ENCODE measurements at places on chromosomes 2 and 18. TPM values are rescaled to one million over a fixed set of nuclear protein-coding genes. Genes with fewer than 3 reads are reported as not detected.
A peak's percentile ranks its signal among the peaks of the same experiment; 100 is the strongest.

DNA sequence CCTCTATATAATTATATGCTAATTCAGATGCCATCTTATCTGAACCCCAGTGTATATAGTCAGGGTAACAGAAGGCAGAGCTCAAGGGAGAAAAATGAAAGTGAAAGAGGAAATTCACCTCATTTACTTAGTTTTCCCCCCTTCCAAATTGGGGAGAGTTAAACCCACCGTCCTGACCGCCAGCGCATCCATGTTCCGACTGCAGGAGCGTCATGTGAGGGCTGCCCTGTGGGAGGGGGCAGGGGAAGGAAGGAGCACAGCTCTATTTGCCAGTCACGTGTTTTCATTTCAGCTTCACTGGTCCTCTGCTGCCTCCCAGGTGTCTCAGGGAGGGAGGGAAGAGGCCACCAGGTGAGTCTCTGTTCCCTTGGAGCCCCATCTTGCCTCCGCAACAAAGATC, 13.2 kb downstream of the CNNM4 start:
- peak overlapping the region; percentile 58 for H3K27ac ChIP-seq
- peaks cover 4% of the 10 kb centered on the region for H3K4me1 ChIP-seq
- H3K4me3 ChIP-seq: no peak overlapping the region
- no peaks in the 10 kb centered on the region for H3K27me3 ChIP-seq
- DNase-seq: no peak

DNA sequence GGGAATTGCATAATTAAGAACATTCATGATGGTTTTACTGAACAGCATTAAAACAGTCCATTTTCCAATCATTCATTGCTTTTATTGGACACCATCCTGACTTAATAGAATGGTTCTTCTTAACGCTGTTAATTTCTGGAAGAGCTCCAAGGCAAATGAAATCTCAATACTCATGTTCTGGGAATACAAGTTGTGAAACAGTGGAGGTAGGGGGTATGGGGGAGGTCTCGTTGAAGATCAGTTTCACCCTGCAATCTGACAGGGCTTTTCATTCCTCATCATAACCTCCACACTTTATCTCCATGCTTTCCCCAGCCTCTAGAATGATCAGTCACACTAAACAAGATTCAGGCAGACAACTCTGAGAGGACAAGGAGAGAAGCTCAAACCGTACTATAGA, 113.6 kb downstream of the ETAA1 start:
- no peaks in the 10 kb centered on the region for H3K27me3 ChIP-seq
- H3K27ac ChIP-seq: no peak overlapping the region
- H3K4me3 ChIP-seq: no peak overlapping the region
- H3K36me3 ChIP-seq: no peaks in the 10 kb centered on the region
- DNase-seq: no peak
- H3K4me1 ChIP-seq: no peaks in the 10 kb centered on the region

DNA sequence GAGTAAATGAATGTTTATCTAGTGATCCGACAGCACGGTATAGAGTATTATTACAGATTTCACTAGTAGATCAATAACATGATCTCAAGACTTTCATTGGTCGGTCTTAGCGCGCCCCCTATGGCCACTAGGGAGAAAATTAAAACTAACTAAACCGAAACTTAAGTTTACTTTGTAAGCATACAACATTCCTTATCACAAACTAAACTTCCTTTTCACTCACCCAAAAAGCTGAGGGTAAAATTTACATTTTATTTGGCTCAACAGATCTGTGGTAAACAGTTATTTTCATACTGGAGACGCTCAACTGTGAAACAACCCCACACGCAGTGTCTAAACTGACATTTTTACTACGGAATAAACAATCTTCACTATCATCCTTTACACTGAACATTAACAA, 215.6 kb upstream of the MAP2 start:
- H3K4me1 ChIP-seq: no peaks in the 10 kb centered on the region
- H3K4me3 ChIP-seq: peak overlapping the region; percentile 60
- no peak overlapping the region for H3K27ac ChIP-seq
- no peaks in the 10 kb centered on the region for H3K36me3 ChIP-seq

- no peak overlapping the region for H3K4me3 ChIP-seq
- no peaks in the 10 kb centered on the region for H3K27me3 ChIP-seq
- no peak for DNase-seq
Observed at GRCh38 chr2:11187083-11187619, 31.9 kb downstream of the SLC66A3 start.

DNA sequence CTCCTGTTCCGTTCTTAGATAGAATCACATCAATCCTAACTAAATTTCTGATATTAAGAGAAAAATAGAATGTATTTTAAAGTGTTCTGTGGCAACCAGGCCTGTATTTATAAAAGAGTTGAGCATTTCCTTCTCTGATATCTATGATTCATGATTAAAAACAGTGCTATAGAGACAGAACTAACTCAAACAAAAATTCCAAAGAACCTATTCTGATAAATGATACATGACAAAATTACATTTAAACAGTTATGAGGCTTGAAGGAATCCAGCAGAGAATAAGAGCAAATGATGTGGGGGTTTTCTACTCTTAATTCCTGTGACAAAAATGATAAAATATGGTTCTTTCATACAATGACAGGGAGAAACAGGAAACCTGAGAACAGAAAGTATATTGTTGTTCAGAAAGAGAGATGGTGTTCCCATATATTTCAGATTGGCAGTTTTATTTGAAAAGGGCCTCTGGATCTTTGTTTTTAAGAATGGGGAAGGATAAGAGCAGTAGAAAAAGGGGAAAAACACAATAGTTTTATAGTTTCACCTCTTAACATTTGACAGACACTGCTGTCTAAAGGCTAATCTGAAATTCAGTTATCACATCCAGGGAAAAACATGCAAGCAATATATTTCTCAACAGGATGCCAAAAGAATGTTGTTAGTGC, 944.3 kb downstream of the LRP1B start:
- no peaks in the 10 kb centered on the region for H3K27me3 ChIP-seq
- no peaks in the 10 kb centered on the region for H3K36me3 ChIP-seq
- no peak for DNase-seq
- H3K4me3 ChIP-seq: no peak overlapping the region
- H3K27ac ChIP-seq: no peak overlapping the region

GRCh38 chr18:3481696-3482210, 31.8 kb downstream of the TGIF1 start:
- no peaks in the 10 kb centered on the region for H3K27me3 ChIP-seq
- no peak overlapping the region for H3K27ac ChIP-seq
- no peak overlapping the region for H3K4me3 ChIP-seq
- DNase-seq: peak; percentile 61
- H3K4me1 ChIP-seq: no peaks in the 10 kb centered on the region
- H3K36me3 ChIP-seq: no peaks in the 10 kb centered on the region

DNA sequence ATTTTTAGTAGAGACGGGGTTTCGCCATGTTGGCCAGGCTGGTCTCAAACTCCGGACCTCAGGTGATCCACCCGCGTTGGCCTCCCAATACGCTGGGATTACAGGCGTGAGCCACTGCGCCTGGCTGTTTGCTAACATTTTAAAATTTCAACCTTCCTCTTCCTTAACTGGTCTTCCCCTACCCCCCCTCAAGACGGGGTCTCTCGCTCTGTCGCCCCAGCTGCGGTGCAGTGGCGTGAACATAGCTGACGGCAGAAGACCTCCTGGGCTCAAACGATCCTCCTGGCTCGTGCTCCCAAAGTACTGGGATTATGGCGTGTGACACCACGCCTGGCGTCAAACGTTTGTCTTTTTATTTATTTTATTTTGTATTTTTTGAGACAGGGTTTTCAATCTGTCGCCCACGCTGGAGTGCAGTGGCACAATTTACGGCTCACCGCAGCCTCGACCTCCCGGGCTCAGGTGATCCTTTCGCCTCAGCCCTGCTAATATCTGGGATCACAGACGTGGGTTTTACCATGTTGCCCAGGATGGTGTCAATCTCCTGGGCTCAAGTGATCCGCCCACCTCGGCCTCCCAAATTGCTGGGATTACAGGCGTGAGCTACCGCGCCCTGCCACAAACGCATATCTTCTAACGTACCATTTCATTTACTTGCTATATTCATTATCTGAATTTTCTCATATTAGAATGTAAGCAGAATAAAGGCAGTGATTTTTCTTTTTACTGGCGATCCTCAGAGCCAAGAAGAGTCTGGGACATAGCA, 984 bp upstream of the MSH2 start:
- peak overlapping the region; percentile 92 for H3K4me3 ChIP-seq
- no peaks in the 10 kb centered on the region for H3K27me3 ChIP-seq

GRCh38 chr18:46176001-46176400, 71.8 kb downstream of the HAUS1 start:
- no peaks in the 10 kb centered on the region for H3K27me3 ChIP-seq
- no peak for DNase-seq
- H3K4me3 ChIP-seq: no peak overlapping the region
- H3K4me1 ChIP-seq: no peaks in the 10 kb centered on the region
- no peak overlapping the region for H3K27ac ChIP-seq
- no peaks in the 10 kb centered on the region for H3K36me3 ChIP-seq

- no peaks in the 10 kb centered on the region for H3K4me1 ChIP-seq
- H3K36me3 ChIP-seq: no peaks in the 10 kb centered on the region
- no peak for DNase-seq
- H3K4me3 ChIP-seq: no peak overlapping the region
Observed at GRCh38 chr2:186950694-186951093, 101.7 kb upstream of the ZSWIM2 start.

DNA sequence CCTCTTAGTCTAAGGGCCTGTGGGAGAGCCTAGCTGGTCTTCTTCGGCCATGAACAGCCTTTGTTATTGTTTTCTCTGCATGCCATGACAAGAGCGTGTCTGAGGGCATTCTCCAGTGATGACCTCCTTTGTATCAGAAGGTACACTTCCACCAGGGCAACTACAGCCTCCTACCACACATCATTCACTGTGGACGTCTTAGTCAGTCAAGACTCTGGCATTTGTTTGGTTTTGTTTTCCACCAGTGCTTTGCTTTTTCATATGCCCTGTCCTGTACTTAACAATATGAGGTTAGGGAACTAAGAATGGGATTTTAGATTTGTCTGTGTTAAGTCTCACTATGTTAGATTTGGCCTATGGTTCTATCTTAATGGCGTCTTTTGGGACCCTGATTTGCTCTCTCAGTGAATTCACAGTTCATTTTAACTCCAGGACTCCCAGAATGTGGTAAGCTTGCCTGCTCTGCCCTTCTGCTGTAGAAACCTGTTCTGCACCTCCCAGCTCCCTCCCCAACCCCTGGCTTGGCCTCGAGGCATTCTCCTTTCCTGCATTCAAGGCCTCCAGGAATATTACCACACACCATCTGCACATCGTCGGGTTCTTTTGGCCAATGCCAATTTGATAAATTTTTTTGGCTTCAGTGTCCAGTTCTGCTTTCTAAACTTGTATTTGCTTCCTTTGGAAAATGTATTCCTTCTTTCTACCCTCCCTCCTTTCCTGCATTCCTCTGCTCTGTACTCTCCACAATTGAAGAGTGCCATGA, 42.8 kb upstream of the IL1R1 start:
- no peak overlapping the region for H3K27ac ChIP-seq
- no peak for DNase-seq
- no peaks in the 10 kb centered on the region for H3K4me1 ChIP-seq

DNA sequence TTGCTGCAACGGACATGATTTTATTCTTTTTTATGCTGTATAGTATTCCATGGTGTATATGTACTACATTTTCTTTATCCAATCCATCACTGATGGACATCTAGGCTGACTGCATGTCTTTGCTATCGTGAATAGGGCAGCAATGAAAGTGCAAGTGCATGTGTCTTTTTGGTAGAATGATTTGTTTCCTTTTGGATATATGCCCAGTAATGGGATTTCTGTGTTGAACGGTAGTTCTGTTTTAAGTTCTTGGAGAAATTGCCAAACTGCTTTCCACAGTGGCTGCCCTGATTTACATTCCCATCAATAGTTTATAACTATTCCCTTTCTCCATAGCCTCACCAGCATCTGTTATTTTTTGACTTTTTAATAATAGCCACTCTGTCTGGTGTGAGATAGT, 99.7 kb upstream of the CRIM1 start:
- DNase-seq: no peak
- no peaks in the 10 kb centered on the region for H3K36me3 ChIP-seq
- no peak overlapping the region for H3K4me3 ChIP-seq

DNA sequence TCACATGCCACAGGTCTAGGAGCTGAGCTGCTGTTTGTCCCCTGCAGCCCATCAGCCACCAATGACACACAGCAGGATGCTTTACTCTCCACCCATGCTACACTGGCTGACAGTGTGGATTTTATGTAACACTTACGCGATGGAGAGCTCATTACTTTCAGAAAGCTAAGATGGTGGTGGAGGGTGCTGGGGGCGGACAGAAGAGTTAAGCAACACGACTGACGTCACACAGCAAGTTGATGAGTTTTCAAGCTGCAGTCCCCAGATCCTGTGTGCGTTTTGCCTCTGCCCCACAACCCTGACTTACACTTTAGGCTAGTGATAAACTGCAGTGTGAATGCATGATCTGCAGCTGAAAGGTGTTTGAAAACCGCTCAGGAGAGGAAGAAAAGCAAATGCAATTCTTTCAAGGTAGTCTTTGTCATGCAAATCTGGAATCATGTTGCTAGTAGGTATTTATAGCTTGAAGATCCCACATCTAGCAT, 42.4 kb downstream of the MRPS5 start:
- H3K27ac ChIP-seq: no peak overlapping the region
- DNase-seq: no peak
- H3K4me3 ChIP-seq: no peak overlapping the region
- peaks cover 3% of the 10 kb centered on the region for H3K4me1 ChIP-seq

- H3K36me3 ChIP-seq: no peaks in the 10 kb centered on the region
- H3K4me1 ChIP-seq: peaks cover 6% of the 10 kb centered on the region
- DNase-seq: no peak
- peaks cover 35% of the 10 kb centered on the region for H3K27me3 ChIP-seq
- H3K4me3 ChIP-seq: peak overlapping the region; percentile 60
Observed at GRCh38 chr2:199456383-199457146, 1.2 kb downstream of the SATB2 start.

- no peaks in the 10 kb centered on the region for H3K27me3 ChIP-seq
- no peaks in the 10 kb centered on the region for H3K4me1 ChIP-seq
- no peak overlapping the region for H3K4me3 ChIP-seq
- no peak overlapping the region for H3K27ac ChIP-seq
- H3K36me3 ChIP-seq: no peaks in the 10 kb centered on the region
- no peak for DNase-seq
Observed at GRCh38 chr2:196046123-196046917, 22.3 kb downstream of the DNAH7 start.

DNA sequence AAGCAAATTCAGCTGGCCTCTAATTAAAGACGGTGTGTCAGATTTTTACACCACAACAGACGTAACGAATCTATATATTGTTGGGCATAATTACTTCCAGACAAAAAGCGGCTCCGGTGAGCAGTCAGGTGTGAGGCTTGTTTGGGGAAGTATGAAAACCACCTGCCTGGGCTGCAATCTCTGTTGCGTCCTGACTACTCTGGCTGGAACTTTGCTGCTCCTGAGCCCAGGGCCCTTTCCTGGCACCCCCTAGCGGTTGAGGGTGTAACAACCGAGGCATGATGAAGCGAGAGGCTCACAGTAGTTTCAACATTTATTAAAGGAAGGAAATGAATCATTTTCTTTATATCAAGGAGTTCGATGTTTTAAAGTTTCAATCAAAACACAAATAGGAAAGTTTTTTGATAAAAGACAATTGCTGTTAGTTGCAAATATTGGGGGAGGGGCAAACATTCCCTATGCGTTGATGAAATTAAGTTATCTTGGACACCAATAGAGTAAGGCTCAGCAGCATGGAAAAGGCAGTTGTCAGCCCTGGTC, 10.6 kb upstream of the ITGB6 start:
- DNase-seq: peak; percentile 36
- no peaks in the 10 kb centered on the region for H3K4me1 ChIP-seq
- no peaks in the 10 kb centered on the region for H3K36me3 ChIP-seq
- no peak overlapping the region for H3K4me3 ChIP-seq
- H3K27ac ChIP-seq: no peak overlapping the region

The RAB17 gene
- total RNA-seq: 83.8 TPM

The FBXO15 gene
- 0.84 TPM for total RNA-seq

The TMBIM1 gene
- total RNA-seq: 22.1 TPM

The SCYGR7 gene
- not detected for total RNA-seq

The CFC1 gene
- 0.31 TPM for total RNA-seq

The TM4SF20 gene
- not detected for total RNA-seq
